ENCODE measurements at places on chromosomes 3 and 15. TPM values are rescaled to one million over a fixed set of nuclear protein-coding genes. Genes with fewer than 3 reads are reported as not detected.

Gene SMCO1
- total RNA-seq, result not detected

Gene CHRD
- total RNA-seq, result 0.11 TPM

Gene GOLGA8K
- total RNA-seq, result 0.31 TPM

Gene CD47
- 36.9 TPM for total RNA-seq

Gene KLF15
- 1.4 TPM for total RNA-seq

Gene TMEM207
- not detected for total RNA-seq

Gene TGM5
- total RNA-seq, result not detected

Gene RFX7
- total RNA-seq, result 12.1 TPM

Gene CNTN6
- not detected for total RNA-seq

Gene LRRIQ4
- not detected for total RNA-seq

Gene LPP
- 9.3 TPM for total RNA-seq

Gene PROS1
- 10.8 TPM for total RNA-seq

Gene LINGO1
- 9.9 TPM for total RNA-seq

Gene ZNF860
- 1.5 TPM for total RNA-seq

Gene IQGAP1
- total RNA-seq, result 291 TPM

Gene RETNLB
- total RNA-seq, result not detected

Gene KBTBD12
- total RNA-seq, result not detected

Gene CHRM5
- 0.06 TPM for total RNA-seq

Gene ASB14
- total RNA-seq, result not detected

Gene GOLGA6A
- 0.09 TPM for total RNA-seq

Gene CLDN16
- total RNA-seq, result 0.16 TPM

Gene CHL1
- total RNA-seq, result not detected

Gene SLTM
- 71.4 TPM for total RNA-seq

Gene MYO5C
- total RNA-seq, result 6.6 TPM

Gene PLAAT1
- 0.16 TPM for total RNA-seq

Gene STRA6
- 71.8 TPM for total RNA-seq

Gene P2RY12
- total RNA-seq, result not detected

Gene LRTM1
- total RNA-seq, result not detected
